ENCODE measurements at places on chromosomes 3 and 15.

GRCh38 chr15:73386886-73387506 is 18.2 kb upstream of the HCN4 start:
- DNase-seq = no peak

DNA sequence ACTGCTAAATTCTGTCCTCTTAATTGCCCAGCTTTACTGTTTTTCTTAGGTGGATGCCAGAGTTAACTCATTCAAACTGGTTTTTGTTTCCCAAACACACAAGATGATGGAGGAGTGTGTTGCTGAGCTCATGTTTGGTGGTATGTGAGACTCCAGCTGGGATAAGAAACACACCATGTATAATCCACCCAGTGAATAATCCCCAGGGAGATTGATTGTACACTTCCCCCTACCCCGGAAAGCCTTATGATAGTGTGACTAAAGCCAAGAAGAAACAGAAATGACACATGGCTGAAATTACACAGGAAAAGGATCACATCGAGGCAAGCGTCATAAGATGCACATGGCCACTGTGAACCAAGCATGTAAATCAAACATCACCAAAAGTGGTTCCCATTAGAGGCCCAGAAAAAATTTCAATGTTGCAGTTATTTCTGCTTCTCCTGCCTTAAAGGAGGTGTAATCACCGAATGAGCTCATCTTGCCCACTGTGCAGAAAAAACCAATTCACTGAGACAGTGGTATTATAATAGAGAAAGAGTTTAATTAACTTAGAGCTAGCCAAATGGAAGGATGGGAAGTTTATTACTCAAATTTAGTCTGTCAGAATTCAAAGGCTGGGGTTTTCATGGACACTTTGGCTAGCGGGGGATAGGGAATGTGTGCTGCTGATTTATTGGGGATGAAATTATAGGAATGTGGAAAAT is 56.7 kb upstream of the MAGI1 start:
- DNase-seq = no peak

DNA sequence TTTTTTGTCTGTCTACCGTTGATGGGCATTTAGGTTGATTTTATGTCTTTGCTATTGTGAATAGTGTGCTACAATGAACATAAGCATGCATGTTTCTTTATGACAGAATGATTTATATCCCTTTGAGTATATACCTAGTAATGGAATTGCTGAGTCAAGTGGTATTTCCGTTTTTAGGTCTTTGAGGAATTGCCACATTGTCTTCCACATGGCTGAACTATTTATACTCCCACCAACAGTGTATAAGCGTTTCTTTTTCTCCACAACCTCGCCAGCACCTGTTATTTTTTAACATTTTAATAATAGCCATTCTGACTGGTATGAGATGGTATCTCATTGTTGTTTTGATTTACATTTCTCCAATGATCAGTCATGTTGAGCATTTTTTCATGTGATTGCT is 89.6 kb upstream of the GALNT15 start:
- DNase-seq = no peak

DNA sequence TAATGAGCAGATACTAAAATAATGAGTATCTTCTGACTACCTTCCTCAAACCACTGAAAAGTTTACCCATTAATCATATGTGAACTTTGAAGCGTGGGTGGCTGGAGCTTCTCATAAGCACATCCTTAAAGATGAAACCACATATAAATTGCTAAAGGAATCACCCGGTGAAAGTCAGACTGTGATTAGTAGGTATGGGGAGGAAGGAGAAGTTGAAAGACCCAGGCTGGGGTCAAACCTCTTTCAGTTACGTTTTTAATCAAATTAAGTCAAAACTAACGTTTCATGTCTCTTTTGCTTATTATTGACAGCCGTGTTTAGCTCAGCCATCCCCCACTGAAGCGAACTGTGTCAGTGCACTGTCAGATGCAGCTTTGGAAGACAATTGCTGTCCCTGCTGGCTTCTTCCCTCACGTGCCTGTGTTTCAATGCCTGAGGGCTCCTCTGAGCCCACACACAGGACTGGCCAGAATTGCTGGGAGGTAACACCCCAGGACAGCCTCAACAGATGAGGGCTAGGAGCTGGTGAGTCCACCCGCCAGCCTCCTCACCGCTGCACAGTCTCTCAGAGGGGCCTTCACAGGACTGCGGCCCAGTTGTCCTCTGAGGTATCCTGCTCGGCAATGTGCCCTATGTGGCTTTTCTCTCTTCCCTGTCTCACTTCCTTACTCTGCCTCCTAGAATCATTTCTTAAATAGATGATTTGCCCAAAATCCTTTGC is 29.3 kb upstream of the SH3BP5 start:
- peak; percentile 17 for DNase-seq

- no peak for DNase-seq
Measured at GRCh38 chr3:126481808-126482502, 6.3 kb upstream of the ZXDC start.

DNA sequence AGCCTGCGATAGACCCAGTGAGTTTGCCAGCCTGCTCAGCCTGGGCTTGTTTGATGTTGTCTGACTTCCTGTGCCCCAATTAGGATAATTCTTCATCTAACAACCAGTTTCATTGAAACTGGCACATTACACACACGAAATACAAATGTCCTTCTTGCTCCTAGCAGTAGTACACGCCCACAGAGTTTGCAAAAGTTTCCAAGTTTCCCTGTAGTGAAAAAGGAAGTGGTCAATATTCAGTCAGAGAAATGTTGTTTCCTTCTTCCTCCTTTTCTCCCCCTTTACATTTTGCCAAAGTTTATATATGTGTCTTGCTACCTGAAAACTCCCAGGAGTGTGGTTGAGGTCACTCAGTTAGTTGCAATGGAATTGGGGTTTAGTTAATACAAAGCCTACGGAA is 58.4 kb upstream of the LRTM1 start:
- DNase-seq = no peak

GRCh38 chr3:46463120-46463867 is 1.4 kb downstream of the LTF start:
- DNase-seq = no peak

- DNase-seq = no peak
Measured at GRCh38 chr3:8301977-8302735, 199.5 kb upstream of the LMCD1 start.

- no peak for DNase-seq
Measured at GRCh38 chr3:79268422-79268821, 499.4 kb downstream of the ROBO1 start.

DNA sequence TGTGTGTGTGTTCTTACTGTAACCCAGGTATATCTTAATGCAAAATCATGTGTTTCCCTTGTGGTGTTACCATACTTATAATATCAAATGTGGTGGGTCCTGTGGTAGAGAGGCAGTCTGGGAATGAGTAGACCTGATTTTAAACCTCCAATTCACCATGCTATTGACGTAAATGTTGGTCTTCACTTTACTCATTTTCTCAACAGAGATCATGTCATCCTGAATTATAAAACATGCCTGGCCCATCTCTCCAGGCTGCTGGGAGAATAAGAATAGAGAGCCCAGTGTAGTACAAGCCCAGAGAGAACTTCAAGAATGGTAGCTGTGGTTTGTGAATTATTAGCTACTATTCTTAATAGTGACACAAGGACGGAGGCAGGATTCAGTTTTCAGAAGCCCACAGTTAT is 88.1 kb downstream of the MBNL1 start:
- no peak for DNase-seq

DNA sequence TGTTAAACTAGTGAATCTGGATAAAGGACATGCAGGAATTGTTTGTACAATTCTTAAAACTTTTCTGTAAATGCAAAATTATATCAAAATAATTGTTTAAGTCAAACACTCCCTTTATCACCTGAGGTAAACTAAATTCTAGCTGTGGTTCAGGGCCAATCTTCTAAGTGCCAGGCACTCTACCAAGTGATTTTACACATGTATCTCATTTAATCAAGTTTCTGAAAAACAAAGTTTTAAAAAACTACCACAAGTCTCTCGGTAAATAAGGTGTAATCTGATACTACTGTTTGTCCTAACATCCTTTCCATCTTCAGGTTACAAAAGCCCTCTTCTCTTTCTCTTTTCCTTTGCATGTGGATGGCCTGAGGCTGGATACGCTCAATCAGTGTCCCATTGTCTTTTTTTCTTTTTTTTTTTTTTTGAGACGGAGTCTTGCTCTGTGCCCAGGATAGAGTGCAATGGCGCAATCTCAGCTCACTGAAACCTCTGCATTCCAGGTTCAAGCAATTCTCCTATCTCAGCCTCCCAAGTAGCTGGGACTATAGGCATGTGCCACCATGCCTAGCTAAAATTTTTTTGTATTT is 19.3 kb downstream of the IFT80 start:
- DNase-seq = no peak

- DNase-seq = peak; percentile 92
Measured at GRCh38 chr3:98522544-98523281, at the start of gene CLDND1. Gene CLDND1 (minus strand): TSS chr3:98522902. CDS start chr3:98521424, 1,478 bp downstream.

- DNase-seq = peak; percentile 76
Measured at GRCh38 chr15:100349696-100350433, 8.1 kb upstream of the ADAMTS17 start.

GRCh38 chr15:24955531-24955921 is 739 bp downstream of the SNRPN start:
- no peak for DNase-seq

DNA sequence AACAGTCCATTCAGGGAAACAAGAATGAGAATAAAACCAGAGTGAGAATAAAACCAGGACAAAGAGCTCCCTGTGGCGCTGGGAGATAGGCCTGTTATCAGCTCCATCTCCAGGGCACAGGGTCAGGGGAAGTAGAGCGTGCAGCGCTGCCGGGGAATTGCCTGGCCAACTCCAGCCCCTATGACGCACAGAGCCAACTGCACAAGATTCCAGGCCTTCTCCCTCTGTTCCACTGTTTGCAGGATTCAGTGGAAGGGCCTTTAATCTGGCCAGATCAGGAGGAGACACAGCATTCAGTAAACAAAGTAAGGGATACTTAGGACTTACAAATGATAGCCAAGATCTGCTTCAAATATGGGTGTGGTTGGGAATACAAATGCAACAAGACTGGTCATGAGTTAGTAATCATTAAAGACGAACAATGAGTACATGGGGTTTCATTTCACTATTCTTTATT is 49.4 kb downstream of the ITGB5 start:
- DNase-seq = no peak

- DNase-seq = no peak
Measured at GRCh38 chr3:143479727-143480126, 360.2 kb downstream of the CHST2 start.

All from stimulated activated CD8-positive, alpha-beta memory T cell treated with anti-CD3 and anti-CD28 coated beads, Interleukin-2, amount 100 ng/mL, for 48 hours (primary cell).